Naive thymus-derived CD8-positive, alpha-beta T cell (primary cell): ENCODE measurements at places on chromosomes 6 and 20. TPM values are rescaled to one million over a fixed set of nuclear protein-coding genes. Genes with fewer than 3 reads are reported as not detected.
A peak's percentile ranks its signal among the peaks of the same experiment; 100 is the strongest.

BHLHE23 gene
- not detected for total RNA-seq

DNA sequence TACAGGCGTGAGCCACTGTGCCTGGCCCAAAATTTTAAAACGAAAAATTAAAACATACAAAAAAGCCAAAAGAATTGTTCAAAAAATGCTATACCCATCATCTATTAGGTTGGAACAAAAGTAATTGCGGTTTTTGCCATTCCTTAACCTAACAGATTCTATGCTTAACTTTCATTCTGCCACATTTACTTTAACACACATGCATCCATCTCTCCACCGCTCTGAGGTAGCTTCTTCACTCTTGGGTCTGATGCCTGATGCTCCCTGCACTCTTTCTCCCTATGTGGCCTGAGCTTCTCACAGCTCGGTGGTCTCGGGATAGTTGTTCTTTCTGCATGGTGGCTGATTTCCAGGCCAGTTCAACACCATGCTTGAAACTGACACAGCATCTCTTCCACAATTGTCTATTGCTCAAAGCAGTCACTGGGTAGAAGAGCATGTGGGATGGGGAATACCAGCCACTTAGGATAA is 4.7 kb upstream of the MANBAL start:
- DNase-seq: no peak

ABHD16B gene
- not detected for total RNA-seq

SALL4 gene
- total RNA-seq: not detected

- no peak for DNase-seq
These were observed 42.2 kb downstream of the DTNBP1 start for GRCh38 chr6:15620611-15621010.

RSPH3 gene
- total RNA-seq: 1.9 TPM

GRCh38 chr6:45609141-45609638 is 231.5 kb upstream of the SUPT3H start:
- no peak for DNase-seq

DNA sequence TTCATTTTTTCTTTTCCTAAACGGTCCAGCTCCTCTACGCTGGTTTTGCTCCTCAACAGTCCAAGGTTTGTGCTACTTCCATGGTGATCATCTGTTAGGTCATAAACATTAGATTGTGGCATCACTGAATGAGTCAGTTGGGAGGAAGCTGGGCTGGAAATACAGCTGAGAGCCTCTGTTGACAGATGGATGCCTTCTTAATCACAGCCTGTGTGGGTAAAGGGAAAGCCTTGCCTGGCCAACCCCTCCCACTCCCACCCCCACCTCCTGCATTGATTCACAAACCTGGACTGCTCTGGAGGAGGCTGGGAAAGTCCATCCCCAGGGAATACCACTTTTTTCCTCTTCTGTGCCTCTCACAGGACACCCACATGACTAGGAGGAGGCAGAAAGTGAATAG is 180.6 kb upstream of the CCN2 start:
- no peak for DNase-seq

- DNase-seq: no peak
These were observed 132.0 kb upstream of the EEF1E1 start for GRCh38 chr6:8234321-8234720.

DNA sequence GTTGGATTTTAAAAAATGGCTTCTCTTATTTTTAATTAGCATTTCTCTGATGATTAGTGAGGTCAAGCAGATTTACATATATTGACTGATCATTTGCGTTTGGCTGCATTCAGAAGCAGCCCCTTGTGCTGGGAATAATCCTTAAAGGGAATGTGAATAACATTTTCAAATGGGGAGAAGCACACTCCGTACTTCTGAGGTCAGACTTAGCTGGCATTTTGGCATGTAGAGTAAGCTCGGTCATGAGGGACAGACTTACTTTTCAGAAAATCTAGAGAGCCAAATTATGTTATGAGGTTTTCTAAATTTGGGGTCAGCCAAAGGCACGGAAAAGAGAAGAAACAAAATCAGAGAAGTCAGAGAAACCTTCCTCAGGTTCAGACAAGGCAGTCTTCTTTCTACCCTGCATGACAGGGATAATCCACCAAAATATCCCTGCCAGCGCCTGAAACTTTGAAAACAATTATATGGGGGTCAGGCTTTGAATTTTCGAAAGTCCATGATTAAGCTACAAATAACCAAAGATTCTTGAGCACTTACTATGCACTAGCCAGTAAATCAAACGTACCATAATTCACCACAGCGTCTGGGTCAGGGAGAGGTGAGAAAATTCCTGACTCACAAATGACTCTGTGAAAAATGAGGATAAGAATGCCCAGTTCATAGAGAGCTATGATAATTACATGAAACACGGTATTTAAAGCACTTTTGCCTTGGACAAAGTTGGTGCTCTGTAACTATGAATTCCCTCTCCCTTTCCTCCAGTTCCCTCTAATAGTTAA is 44.9 kb downstream of the ADAT2 start:
- DNase-seq: no peak

SLC17A3 gene
- total RNA-seq: not detected

DNA sequence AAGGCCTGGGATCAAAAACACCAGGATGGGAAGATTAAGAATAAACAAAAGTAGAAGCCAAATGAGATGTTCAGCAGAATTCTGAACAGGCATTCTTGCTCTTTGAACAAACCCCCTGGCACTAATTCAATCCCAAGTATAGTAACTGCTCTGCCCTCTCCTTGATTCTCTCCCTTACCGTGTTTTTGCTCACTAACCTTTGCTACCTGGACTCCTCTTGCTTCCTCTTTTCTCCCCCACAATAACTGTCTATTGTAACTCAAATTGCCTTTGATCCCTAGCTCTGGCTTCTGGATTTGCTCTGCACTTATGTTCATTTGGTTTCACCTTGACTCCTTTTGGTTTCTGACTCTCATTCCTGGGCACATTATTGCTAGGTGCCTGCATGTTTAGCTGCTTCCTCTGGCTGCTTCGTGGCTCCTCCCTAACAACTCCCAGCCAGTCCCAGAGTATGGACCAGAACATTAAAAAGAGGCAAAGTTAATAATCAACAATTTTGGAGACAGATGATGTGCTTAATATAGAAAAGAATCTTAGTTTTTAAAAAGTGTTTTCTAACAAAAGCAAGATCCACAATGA is 65.4 kb upstream of the PHIP start:
- DNase-seq: no peak

VSX1 gene
- not detected for total RNA-seq

DNA sequence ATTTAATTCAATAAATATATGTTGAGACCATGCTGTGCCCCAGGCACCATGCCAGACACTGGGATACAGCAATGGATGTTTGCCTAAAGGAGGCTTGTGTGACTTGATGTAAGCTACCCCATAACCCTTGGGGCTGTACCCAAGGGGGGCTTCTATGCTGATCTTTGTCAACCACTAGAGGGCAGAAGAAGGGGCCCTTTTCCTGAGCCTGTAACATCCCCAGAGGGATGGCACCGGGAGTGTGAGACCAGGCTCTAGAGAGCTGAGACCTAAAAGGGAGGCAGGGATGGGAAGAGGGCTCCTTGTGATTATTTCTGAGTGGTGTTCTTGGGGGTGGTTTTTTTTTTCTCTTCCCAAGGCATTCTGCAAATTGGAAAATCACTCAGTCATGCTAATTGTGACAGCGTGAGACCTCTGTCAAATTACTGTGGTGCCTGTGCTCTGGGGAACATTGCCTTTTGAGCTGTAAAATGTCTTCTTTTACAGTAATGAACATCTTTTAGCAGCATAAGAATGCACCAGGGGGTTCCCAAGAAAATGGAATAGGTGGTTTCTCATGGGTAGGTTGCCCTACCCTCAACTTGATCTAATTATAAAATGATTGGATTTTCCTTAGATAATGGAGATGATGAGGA is 138.7 kb upstream of the SLC24A3 start:
- no peak for DNase-seq

GRCh38 chr6:69138893-69139494 is 503.9 kb downstream of the ADGRB3 start:
- DNase-seq: no peak

DNA sequence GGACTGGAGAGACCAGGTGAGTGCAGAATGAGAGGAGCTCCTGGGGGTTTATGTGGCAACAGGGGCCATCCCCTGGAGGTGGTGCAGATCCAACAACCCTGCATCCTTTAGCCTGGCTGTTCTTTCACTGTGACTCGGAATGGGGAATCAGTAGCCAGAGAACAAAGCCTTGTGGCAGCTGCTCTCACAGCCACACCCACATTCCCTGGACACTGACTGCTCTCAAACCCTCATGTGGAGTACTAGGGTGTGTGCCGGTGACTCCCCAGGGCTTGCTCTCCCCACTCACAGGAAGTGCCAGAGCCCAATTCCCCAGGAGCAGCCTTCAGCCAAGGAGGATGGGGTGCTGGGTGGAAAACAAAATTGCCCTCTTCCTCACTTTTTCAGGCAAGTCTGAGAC is 30.2 kb upstream of the GGTLC1 start:
- no peak for DNase-seq

SULF2 gene
- 0.65 TPM for total RNA-seq

DNA sequence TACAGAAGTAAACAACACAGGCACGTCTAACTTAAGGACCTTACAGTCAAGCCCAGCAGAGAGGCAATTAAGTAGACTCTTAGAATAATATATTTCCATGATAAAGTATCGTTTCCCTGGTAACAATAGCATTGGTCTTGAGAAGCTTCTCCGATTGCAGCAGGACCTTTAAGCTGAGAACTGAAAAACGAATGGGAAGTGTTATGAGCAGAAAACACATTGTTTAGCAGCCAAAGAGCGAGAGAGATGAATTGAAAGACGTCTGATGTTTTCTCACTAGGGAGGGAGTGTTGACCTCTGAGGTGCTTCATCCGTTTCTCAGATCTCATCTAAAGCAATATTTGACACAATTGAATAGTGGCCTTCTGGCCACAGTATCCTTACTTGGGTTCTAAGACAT is 855 bp downstream of the BYSL start:
- no peak for DNase-seq

DNA sequence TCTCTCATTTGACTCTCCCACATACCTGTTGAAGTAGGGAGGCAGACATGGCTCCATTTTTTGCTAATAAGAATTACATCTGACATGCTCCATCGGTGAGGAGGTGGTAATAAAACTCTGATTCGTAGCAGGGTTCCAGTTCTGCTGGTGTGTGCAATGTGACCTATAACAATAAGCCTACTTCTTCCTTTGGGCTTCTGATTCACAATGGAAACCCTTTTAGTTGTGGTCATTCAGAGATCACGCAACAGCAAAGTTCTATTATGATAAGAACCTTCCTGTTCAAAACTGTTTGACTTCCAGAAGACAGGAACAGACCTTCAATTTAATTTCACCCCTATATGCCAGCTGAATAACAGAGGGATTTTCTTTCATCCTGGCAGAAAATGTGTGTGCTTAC is 31.4 kb upstream of the GSTA4 start:
- no peak for DNase-seq

DNA sequence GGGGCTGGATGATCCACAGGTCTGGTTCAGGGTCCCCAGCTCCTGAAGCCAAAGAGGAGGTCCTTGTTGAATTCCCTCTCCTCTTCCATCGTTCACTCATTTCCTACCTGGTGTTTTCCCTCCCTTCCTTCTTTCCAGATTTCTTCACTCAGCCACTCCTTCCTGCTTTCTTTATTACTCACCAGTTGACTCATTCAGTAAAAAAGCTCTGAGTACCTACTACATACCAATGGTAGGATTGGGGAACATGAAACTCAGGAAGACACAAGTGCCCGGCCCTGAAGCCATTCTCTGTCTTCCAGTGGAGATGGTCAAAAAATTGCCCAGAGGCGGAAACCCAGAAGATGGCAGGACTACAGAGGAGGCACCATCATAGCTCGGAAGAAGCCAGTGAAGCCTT is 11.9 kb upstream of the NSFL1C start:
- DNase-seq: no peak

GRCh38 chr6:127514773-127515227 is 4.3 kb downstream of the MTCL3 start:
- DNase-seq: no peak

- no peak for DNase-seq
These were observed 37.8 kb upstream of the ANKEF1 start for GRCh38 chr20:9996944-9997343.

ID1 gene
- total RNA-seq: 0.88 TPM

DNA sequence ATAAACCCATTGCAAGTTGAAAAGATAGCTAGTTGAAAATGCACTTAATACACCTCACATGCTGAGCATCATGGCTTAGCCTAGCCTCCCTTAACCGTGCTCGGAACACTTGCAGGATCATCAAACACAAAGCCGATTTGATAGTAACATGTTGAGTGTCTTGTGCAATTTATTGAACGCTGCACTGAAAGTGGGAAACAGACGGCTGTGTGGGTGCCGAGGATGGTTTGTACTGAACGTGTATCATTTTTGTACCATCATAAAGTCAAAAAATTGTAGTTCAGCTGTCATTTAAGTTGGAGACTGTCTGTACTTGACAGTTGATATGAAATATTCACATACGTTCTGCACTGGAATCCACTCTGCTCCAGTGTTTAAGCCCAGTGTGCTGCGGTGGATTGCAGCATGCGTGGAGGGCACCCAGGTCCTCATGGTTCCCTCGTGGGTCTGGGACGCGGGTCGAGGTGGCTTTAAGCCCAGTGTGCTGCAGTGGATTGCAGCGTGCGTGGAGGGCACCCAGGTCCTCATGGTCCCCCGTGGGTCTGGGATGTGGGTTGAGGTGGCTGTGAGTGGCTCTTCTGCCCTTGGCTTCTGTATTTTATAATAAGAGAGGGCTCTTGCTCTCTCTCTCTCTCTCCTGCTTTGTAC is 77.0 kb downstream of the CDH4 start:
- no peak for DNase-seq

GRCh38 chr20:46959081-46959692 is 64.5 kb downstream of the EYA2 start:
- no peak for DNase-seq

DNA sequence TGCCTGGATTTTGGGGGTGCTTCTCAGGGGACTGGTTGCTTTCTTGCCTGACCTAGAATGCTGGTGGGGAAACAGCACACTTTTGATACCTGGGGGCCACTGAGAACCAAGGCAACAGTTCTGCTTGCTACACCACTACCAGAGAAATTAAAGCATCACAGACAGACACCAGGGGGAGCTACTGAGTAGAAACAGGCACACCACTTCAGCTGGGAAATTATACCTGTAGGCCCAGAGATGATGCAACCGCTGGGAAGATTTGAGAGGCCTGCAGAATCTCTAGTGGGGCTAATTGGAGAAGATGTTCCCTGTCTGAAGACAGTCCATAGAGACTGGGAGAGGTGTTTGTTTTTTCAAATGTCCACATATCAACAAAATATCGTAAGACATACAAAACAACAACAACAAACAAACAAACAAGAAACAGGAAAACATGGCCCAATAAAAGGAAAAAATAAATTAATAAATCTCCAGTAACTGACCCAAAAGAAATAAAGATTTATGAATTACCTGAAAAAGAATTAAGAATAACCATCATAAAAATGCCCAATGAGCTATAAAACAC is 129.4 kb upstream of the RIN2 start:
- peak; percentile 14 for DNase-seq

HNF4A gene
- total RNA-seq: not detected
